ENCODE measurements at places on chromosomes 6 and 20. TPM values are rescaled to one million over a fixed set of nuclear protein-coding genes. Genes with fewer than 3 reads are reported as not detected.
A peak's percentile ranks its signal among the peaks of the same experiment; 100 is the strongest.

- H3K4me1 ChIP-seq = peaks cover 2% of the 10 kb centered on the region
- no peaks in the 10 kb centered on the region for H3K27me3 ChIP-seq
- no peak overlapping the region for H3K4me3 ChIP-seq
Measured at GRCh38 chr20:23441850-23442313, 2.4 kb downstream of the CSTL1 start.

DNA sequence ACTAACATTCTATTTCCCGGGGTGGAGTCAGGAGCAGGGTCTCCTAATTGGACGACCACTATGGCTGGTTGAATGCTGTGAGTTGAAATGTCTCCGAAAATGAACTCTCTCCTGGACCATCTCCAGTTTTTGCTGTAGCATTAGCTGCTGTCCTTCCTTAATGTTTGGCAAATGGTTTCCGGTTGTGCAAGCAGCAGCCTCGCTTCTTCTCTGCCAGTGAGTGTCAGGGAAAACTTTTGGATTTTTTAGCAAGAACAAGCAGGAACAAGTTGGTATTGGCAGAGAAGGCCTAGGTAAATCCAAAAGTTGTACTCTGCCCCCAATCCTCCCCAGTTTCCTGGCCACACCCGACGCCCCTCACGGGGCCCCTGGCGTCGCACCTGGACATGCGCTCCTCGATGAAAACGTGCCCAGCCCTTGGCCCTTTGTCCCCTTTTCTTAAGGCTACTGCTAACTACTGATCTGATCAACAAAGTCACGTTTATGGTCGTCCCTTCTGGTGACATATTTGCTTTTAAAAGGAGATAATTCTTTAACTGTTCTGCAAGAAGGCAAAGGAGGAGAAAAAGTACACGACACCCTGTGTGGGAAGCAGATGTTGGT is 103.2 kb downstream of the ARMC2 start:
- H3K27ac ChIP-seq = no peak overlapping the region
- peak; percentile 76 for DNase-seq
- no peaks in the 10 kb centered on the region for H3K36me3 ChIP-seq
- no peaks in the 10 kb centered on the region for H3K27me3 ChIP-seq
- H3K4me3 ChIP-seq = no peak overlapping the region

- H3K36me3 ChIP-seq = no peaks in the 10 kb centered on the region
- H3K27ac ChIP-seq = no peak overlapping the region
- no peak for DNase-seq
- peaks cover 6% of the 10 kb centered on the region for H3K4me1 ChIP-seq
- H3K4me3 ChIP-seq = no peak overlapping the region
Measured at GRCh38 chr6:143535189-143535614, 23.7 kb upstream of the FUCA2 start.

The BCAS4 gene
- 4.0 TPM for total RNA-seq

Measured in muscle of leg (tissue), 16 donors.